Caudate nucleus (tissue), 63 donors: ENCODE measurements at places on chromosomes 3 and 15.

DNA sequence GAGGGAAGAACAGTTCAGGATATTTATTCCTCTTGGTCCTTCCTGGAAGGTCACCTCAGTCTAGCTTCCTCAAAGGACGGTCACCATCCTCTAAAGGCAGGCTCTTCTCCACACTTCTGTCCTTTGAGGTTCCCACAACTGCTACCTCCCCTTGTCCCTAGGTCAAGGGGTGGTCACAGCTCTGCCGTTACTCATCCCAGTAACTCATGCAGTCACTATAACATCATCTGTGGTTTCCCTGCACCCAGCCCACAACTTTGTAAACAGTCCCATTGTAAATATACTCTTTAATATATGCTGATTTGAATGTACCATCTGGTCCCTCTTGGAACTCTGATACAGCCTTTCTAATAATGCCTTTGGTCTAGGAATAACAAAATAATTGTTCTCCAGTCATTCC is 887.4 kb downstream of the FHIT start:
- no peak for DNase-seq

- no peak for DNase-seq
These were observed 20.1 kb downstream of the TGM4 start for GRCh38 chr3:44894485-44894884.

- DNase-seq: peak; percentile 68
These were observed 611 bp upstream of the LINGO1 start for GRCh38 chr15:77633134-77633912.

- no peak for DNase-seq
These were observed 201.6 kb downstream of the CHST2 start for GRCh38 chr3:143321058-143321769.

GRCh38 chr15:71218272-71218805 is 103.1 kb downstream of the THSD4 start:
- DNase-seq: no peak

- no peak for DNase-seq
These were observed 29.9 kb downstream of the TIGIT start for GRCh38 chr3:114323546-114324254.

GRCh38 chr15:78105476-78106241 is 13.3 kb downstream of the SH2D7 start:
- DNase-seq: no peak

DNA sequence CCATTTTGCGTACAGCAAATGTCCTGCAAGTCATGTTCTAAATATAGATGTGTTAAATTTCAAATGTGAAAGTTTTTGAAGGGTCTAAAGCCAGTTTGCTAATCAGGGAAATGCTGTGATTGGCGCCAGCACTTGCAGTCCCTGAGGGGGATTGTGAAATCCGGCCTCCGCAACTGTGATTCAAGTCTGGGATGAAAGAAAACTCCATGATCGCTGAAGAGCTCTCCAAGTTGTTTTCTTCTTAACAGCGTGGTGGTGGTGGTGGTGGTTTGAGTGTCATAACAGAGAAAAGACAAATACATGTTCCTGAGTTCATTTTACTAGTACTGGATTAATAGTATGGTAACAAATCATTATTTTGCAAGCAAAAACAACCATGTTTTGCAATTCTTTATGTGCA is 51.8 kb downstream of the MITF start:
- no peak for DNase-seq

DNA sequence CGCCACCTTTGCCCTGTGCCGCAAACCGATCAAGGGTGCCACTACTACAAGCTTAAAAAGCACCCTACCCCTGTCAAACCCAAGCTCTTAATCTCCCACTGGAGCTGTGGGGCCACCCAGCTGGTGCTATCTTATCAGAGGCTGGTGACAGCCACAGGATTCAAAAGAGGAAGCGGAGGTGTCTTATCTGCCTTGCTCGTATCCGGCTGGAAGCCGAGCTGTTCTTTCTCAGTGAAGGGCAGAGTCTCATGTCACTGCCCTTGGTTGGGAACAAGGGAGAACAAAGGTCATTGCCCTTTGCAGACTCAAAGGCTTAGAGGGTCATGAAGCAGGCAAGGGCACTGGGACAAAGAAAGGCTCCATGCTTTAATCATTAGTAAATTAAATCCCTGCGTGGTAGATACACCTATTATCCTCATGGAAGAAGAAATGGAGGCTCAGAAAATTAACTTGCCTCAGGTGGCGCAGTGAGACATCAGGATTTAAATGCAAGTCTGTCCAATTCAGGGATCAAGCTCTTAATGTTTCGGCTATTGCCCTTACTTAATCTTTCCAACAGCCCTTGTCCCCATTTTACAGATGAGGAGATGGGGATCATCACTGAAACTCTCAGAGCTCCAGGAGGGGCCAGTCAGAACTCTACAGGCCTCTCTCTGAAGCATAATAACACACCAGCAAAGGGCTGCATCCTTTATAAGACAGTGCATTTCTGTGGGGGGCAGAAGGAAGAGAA is 360.0 kb upstream of the PROK2 start:
- DNase-seq: no peak

- DNase-seq: no peak
These were observed 550 bp downstream of the CLN6 start for GRCh38 chr15:68228971-68229385.

DNA sequence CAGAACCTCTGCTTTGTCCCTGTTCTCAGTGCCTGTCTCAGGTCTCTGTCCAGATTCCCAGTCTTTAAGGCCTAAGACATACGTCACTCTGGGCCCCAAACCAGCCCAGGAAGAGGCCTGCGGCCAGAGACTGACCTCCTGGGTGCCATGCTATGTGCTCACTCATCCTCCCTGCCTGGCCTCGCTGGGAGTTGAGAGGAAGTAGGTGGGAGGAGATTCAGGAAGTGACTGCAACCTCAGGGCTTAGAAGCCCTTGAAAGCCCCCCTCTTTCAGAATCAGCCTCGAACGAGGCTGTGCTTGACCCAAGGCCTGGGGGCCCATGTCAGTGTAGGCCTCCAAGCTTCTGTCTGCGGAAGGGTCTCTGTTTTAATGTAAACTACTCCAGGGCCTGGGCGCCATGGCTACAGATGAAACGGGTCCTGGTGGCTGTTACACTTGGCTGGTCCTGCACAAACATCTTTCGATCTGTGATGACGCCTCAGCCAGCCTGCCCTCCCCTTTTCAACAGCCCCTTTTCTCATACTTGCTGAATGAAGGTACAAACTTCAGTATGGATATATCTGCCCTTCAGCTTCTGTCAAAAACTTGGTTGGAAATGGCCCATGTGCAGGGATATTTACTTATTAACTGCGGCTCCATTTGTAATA is 11.7 kb downstream of the RASGRF1 start:
- no peak for DNase-seq

- DNase-seq: no peak
These were observed 9.8 kb upstream of the EEFSEC start for GRCh38 chr3:128143496-128143895.

GRCh38 chr3:128340904-128341555 is 125.7 kb downstream of the DNAJB8 start:
- DNase-seq: no peak

DNA sequence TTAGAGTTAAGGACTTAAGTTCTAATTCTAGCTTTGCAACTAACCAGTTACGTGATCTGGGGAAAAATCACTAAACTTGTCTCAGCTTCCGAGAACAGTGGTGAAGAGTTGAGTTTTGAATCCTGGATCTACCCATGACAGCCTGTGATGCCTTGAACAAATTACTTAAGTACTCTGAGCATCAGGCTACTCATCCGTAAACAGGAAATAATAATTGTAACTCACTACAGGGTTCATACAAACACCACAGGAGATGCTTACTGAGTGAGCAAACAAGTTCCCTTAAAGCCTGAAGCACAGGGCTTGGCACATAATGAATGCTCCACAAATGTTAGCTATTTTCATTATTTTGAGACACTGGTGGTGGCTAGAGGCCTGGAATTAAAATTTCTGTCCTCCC is 158.8 kb downstream of the ERC2 start:
- no peak for DNase-seq

GRCh38 chr15:52716536-52716935 is 37.3 kb upstream of the ATOSA start:
- no peak for DNase-seq

DNA sequence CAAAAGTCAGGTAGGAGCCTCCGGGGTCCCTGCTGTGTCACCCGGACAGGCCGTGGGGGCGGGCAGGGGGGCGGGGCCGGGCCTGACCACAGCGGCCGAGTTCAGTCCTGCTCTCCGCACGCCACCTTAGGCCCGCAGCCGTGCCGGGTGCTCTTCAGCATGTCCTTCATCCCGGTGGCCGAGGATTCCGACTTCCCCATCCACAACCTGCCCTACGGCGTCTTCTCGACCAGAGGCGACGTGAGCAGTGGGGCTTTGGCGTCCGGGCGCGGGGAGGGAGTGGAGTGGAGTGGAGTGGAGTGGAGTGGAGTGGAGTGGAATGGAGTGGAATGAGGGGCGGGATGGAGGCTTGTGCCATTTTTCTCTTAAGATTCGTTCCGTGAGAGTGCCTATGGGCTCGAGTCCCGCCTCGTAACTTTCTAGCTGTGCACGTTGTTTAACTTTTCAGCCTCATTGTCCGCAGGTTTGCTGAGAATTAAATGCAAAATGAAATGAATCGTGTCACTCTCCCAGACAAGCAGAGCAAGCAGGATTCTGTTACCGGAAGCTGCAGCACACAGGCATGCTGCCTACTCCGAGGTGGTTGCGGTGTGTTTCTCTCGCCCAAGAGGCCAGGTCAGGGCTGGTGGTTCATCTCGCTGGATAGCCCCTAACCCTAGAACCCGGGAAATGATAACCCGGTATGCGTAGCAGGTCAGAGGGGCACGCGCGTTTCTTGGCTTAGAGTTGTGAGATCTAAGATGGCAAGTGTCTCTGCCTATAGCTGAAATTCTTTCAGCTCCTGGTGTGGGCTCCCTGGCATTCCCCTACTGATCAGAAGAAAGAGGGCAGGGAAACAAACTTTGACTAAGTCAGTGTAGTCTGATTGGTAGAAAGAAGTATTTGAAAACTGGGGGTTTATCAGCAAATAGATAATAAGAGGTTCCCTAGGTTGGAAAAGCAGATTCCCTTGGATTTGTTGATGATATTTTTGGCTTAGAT is at the start of gene FAH:
FAH (plus strand) TSS at position 104 of the 981 bp plus-strand sequence; CDS start at position 160, 56 bp downstream.
- no peak for DNase-seq

DNA sequence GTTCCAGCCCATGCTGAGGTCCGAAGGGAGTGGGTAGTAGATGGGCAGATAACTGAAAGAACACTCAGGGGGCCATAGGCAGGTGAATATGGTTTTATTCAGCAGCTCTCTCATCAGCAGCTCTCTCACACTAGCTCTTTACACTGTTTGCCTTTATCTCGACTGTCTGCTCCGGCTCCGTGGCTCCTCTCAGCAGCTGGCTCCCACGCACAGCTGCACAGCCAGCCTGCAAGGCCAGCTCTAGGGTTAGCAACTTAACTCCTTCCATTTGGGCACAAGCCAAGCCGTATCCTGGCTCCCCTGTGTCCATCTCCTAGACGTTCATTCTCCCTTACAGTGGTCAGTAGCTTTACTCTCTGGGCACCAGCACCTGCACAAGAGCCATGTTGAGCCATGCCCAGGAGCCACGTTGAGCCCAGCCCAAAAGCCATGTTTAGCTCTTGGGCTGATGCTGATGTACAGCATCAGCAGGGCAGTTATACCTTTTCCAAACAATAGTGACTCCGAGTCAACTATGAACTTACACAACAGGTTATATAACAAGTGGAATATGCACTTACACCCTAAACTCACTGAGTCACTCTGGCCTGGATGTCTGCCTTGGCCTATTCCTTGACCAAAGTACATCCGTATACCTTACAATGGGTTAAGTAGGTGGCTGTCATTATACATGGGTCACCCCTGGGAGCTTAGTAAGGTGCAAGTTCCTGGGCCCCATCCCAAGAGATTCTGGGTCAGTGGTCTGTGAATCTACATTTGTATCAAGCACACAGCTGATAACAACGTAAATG is 34.6 kb upstream of the TOPAZ1 start:
- DNase-seq: no peak

DNA sequence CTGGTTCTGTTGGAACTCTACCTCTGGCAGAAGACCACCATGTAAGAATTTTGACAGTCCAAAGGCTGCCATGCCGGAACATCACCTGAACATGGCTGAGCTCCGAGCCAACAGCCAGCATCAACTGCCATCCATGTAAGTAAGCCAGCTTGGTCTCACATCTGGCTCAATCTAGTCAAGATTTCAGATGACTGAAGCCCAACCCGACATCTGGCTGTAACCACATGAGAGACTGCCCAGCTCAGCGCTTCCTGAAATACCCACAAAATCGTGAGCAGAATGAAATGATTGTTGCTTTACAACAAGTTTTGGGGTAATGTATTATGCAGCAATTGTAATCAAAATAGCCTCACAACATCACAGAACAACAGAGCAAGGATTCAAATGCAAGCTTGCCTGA is 32.9 kb downstream of the GHSR start:
- no peak for DNase-seq

- no peak for DNase-seq
These were observed 16.8 kb downstream of the ATG7 start for GRCh38 chr3:11288786-11289637.

DNA sequence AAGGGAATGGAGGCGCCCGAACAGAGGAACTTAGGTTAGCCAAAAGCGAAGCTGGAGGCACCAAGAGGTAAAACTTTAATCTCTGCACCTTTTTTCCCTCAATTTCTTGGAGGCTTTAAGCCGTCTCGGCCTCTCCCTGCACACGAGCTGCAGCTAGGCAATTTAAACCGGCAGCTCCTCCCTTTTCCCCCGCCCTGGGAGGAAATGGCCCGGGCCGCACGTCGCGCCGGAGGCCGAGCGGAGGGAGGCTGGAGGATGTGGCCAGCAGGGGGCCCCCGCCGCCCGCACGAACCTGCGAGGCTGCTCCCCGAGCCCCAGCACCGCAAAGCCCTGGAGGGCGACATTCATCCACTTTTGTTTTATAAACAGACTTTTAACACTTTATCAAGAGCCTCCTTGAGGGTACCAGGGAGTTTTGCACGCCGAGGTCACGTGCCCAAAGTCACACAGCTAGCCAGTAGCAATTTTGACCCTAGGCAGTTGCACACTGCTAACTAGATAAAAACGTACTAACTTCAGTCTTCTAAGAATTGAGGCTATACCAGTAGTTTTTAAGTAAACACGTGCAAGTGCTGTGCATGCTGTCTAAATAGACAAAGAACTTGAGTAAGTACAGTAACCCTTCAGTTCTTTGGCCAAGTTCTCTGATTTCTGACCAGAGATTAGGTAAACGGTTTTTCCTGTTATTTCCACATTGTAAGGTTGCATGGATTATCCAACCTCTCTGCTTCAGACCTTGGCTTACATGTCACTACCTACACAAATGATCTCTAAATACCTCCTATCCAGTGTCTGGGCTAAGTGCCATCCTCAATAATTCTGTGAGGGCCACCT is 668 bp upstream of the XXYLT1 start:
- peak; percentile 88 for DNase-seq

GRCh38 chr15:83477172-83477807 is 30.1 kb downstream of the SH3GL3 start:
- DNase-seq: no peak

- no peak for DNase-seq
These were observed 154.4 kb upstream of the HES1 start for GRCh38 chr3:193981504-193981903.

DNA sequence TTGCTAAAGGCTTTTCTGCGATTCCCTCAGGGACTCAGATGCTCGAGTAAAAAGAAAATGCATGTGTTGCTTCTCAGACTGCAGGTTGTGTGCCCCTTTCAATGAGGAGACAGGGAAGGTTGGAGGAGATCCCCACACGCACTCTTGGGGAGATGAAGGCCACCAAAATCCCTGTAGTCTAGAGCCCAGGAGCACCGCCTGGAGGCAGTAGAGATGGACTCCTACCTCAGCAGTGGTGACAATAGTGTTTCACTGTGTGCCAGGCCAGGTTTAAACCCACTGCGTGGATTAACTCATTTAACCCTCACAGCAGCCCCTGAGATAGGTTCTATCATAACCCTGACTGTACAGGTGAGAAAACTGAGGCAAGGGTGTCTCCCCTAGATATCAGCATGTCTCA is 15.2 kb downstream of the MEGF11 start:
- DNase-seq: no peak
